T-helper 1 cell treated with Interleukin-12 subunit alpha and Interleukin-12 subunit beta and Interleukin-4 antibody, amounts not matched to agents 30 ng/mL and 1 ng/mL, for 36 hours (primary cell): ENCODE measurements at places on chromosomes 12 and 14. TPM values are rescaled to one million over a fixed set of nuclear protein-coding genes. Genes with fewer than 3 reads are reported as not detected.

The SPTB gene
- total RNA-seq, result not detected in 2 replicates

The TMPRSS12 gene
- total RNA-seq, result not detected in 2 replicates

The PGF gene
- total RNA-seq, result 0.20 and 0.29 TPM in 2 replicates

The PLEK2 gene
- total RNA-seq, result 0.22 and 0.56 TPM in 2 replicates

The ADAM21 gene
- not detected in 2 replicates for total RNA-seq

The PTCSC3 gene
- not detected in 2 replicates for total RNA-seq

The KCNH5 gene
- not detected in 2 replicates for total RNA-seq

The ESPL1 gene
- total RNA-seq, result 58.2 and 63.4 TPM in 2 replicates

The RABGGTA gene
- total RNA-seq, result 51.6 and 55.3 TPM in 2 replicates

The KRT74 gene
- not detected in 2 replicates for total RNA-seq

The IAPP gene
- not detected in 2 replicates for total RNA-seq

The PPP2R5E gene
- 50.2 and 51.1 TPM in 2 replicates for total RNA-seq

The MIPOL1 gene
- total RNA-seq, result 0.02 TPM in 1 of 2 replicates, not detected in the other
